ENCODE measurements at places on chromosomes 1 and 21.

DNA sequence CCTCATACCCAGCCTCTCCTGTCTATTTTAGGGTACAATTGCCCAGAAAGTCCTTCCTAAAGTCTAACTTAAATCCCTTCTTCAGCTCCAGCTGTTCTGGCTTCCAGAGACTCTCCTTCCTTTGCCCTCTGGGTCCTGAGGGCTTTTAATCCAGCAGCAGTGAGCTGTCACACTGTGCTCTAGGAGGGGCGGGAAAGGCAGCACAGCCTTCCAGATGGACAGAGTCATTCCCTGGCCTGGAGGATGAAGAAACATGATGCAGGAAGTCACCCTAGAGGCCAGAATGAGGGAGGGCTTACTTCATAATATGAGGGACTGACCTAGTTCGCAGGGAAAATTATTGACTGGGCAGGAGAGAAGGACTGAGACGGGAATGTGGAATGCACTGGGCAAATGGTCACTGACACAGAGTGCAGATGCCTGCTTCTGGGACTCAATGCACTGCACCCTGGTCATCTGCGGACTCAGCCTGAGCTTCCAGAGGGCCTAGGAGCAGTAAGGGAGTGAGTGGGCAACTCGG is 1.3 kb downstream of the SH2D2A start:
- DNase-seq, result peak; percentile 83

GRCh38 chr1:117810553-117810952 is 118.9 kb downstream of the GDAP2 start:
- DNase-seq, result no peak

GRCh38 chr1:71738256-71738655 is 544.1 kb downstream of the NEGR1 start:
- DNase-seq, result no peak

- DNase-seq, result no peak
Measured at GRCh38 chr1:182270731-182271130, 120.9 kb downstream of the GLUL start.

GRCh38 chr1:50783286-50783685 is 176.8 kb downstream of the FAF1 start:
- DNase-seq, result no peak

GRCh38 chr1:186785503-186785902 is 43.2 kb upstream of the PLA2G4A start:
- no peak for DNase-seq

DNA sequence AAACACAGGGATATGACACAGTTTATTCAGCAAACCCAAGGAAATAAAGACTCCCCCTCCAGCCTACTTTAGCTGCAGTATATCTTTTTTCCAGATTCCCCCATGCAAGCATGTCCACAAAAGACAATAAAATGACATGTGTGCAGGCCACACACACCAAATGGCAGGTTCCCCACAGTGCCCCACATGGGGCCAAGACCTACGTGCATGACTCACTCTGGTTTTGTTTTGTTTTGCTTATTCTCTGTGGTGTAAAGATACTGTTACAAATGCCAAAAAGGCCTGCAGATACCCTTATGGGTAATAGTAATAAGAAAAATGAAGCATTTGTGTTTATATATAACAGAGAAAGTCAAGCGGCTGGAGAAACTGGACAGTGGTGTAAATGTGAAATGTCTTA is 71.6 kb downstream of the RD3 start:
- DNase-seq, result no peak

DNA sequence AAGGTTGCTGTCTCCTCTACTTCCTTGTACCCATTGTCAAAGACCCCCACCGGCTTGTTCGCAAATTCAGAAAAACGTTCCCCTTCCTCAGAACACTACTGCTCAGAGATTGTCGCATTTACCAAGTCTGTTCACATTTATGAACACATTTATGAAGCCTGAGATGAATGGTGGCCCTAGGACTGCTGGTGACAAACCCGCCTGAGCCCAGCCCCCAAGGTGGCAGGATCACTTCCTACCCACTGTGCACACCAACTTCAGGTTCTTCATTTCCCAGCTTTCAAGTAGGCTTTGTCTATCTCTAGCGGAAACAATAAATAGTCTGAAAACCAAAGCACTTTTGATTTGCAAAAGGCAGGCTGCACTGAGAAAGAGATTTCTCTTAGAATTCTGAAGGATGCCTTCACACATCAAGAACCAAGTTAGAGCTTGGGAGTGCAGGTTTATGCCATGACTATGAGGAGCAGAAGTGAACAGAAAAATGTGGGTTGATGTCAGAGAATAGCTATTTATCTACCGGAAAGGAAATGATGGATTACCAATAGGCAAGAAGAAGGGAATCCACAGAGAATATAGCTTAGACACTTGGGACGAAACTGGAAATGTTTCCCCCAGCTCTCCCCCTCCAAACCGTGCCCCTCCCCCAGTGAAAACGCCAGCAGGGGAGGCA is 200.5 kb downstream of the TOMM20 start:
- no peak for DNase-seq

DNA sequence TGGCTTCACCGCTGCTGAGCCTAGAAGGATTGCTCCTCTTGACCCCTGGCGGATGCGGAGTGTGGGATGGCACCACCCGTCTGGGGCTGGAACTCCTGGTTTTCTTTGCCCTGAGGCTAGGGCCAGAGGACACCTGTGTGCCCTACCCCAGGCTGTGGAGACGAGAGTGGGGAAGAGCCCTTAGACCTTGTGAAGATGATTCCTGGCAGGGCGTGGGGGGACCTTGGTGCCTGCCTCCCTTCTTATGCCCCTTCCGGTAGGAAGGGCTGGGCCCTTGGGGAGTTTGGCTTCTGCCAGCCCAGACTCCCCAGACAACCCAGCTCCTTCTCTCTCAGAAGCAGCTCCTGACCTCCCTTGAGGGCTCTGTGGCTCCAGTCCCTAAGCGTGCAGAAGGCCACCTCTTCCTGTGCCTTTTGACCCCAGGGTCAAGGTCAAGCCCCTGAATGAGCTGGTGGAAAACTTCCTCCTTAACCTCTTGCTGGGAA is 891 bp downstream of the RPS6KA1 start:
- no peak for DNase-seq

DNA sequence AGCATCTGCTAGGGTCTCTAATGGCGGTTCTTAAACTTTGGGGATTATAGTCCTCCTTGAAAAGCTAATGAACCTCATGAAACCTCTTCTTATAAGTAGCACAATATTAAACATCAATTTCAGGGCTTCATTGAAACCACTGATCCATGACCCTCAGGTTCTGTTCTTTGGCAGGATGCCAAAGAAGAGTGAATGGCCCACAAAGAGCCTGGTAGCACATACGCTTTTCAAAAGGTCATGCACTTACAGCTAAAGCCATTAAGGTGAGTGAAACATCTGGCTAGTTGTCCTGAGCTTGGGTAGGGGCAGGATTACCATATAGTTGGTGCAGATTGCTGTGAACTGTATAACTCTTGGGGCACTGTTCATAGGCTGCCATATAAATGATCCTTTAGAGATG is 42.3 kb downstream of the MDM4 start:
- no peak for DNase-seq

DNA sequence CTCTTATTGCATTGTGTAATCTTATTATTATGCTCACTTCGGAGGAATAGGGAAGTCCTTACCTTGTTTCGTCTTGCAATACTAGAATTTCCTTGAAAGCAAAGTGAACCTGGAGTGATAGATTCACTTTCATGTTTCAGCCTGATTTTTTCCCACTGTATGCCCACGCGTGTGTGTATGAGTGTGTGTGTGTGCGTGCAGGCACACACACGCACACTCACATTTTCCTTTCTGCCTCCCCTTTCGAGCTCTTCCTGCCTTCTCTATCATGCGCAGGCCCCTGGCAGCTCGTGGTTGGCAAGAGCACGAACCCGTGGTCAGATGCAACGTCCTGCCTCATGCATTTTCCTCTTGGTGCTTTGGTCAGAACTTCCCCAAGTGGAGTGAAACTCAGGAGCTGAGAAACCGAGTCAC is at the start of gene GCSAML:
TSS of gene GCSAML (plus strand) at position 366 of the 414 bp plus-strand sequence. CDS start 58 bp downstream, outside the sequence.
- no peak for DNase-seq

- DNase-seq, result peak; percentile 80
Measured at GRCh38 chr1:151371370-151372057, 991 bp downstream of the SELENBP1 start.

DNA sequence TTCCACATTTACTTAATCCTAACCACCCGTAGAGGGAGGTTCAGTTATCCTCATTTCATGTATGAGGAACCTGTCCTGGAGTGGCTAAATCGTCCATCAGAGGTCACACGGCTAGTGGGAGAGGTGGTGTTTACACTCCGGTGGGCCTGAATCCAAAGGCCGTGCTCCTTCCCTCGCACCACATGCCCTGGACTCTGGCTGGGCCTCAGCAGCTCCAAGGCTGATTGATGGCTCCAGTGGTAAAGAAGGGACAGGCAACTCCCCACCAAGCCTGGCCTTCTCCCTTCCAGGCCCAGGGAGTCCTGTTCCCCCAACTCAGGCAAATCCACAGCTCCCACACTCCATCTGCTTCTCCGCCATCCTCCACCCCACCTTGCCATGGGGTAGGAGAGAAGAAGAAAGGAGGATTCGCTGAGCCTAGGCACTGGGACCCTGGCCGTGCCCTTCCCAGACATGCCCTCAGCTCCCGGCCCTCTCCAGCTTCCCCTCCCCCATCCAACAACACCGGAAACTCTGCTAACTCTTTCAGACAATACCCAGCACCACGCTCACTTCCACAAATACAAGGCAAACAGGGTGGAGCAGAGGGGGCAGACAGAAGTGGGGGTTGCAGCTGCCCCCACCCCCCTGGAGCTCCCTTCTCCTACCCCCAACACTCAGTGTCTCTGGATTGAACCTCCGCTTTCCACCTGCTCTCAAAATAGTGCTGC is 10.9 kb downstream of the ARHGEF2 start:
- no peak for DNase-seq

- DNase-seq, result no peak
Measured at GRCh38 chr21:28761674-28762356, 230.9 kb downstream of the LTN1 start.

DNA sequence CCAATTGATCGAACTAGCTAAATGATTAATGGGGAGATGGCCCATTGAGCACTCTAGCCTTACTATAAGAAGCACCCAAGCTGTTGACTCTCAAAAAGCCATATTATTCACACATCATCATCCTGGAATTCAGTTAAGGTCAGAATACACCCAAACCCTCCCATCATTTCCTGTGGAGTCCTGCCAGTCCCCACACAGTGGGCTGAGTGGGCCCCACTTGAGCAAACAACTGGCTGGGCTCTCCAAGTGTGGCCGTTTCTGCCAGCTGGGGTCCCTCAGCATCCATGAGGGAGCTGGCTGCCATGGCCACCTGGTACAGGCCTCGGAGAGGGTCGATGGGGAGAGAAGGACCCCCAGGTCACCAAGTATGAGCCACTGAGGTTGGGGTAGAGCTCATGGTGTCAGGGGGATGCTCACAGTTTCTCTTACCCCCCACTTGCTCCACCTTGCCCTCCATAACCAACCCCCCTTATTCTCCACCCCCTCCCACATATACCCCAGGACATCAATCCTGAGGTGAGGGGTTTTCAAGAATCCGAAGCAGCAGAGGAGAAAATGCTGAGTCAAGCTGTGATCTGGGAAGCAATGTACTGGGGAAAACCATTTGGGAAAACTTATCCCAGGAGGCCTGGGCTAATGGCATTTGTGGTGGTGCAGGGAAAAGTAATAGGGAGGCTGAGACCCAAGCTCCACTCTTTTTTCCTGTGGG is 60.3 kb downstream of the UBE2T start:
- DNase-seq, result peak; percentile 44

DNA sequence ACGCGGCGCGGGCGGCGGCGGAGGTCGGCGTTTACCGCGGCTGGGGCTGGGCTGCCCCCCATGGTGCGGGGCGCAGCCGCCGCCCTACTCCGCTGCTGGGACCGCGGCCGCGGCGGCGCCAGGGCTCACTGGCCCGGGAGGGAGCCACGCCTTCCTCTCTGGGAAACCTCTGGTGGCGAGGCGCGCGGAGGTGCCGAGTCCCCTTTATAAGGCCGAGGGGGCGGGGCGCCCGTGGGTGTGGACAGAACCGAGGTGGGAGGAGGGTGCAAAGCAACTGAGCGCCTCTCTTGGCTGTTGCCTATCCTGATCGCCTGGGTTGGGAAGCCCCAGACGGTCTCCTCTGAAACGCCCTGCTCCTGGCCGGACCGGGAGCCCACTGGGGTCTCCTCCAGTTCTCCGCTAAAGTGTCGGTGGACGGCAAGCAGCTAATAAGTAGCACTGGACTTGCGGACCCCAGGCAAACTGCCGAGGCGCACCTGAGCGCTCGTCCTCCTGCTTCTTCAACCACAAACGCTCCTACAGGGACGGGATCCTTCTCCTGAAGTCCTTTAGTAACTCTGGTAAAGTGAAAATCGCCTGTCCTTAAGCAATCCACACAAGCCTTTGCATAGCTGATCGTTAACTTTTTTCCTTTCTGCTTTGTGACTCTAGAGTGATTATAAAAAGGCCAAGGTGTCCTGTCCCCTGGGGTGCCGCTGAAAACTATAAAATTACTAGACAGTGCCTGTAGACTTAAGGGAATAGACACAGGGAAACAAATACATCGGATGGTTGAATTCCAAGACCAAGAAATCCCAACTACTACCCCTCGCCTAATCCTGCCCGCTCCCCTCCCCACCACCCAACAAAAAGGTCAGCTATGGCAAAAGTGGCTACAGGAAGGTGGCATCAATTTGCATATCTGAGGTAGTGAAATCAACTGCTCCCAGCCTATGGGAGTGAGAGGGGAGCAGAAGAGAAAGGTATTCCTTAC is at the start of gene PTGER3:
TSS of gene PTGER3 (minus strand) at position 182 of the 973 bp plus-strand sequence. CDS start 239 bp downstream, outside the sequence.
- DNase-seq, result peak; percentile 36

- peak; percentile 92 for DNase-seq
Measured at GRCh38 chr1:2985067-2985561, 36.2 kb upstream of the ACTRT2 start.

DNA sequence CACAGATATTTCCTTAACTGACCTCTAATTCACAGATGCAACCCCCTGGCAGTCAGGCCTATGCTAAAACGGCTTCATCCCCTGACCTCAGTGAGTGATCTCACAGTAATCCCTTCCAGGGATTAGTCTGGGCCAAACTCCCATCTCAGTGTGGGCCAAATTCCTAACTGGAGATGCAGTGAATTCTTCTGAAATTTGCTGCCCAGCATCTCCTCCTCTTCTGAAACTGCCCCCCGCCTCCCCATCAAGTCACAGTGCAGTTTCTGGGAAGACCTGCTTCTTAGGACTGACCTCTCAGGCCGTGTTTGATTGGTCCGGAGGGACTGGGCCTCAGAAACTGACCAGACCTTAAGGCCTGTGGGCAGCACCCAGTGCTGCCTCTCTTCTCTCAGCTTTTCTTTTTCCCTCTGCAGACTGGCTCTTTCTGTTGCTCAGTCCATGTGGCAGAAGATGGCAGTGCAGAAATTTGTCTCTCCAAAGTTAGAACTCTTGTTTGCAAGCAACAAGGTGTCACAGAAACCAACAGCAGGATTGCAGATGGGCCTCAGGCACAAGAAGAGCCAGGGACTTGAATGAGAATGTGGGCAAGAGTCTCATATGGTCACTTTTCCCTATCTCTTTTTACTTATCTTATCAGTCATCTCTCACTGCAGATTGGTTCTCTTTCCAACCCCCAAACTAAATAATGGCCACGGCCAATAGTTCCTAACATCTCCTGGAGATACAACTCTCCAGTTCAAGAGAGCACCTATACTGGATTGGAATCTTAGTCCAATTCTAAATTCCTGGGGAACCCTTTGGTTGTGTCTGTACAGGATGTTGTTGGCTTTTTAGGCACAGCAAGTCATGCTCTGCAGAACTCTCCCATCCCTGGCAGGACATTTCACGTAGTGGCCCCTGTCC is 95.5 kb upstream of the RALGPS2 start:
- DNase-seq, result peak; percentile 52

- DNase-seq, result peak; percentile 75
Measured at GRCh38 chr1:28668956-28669723, 556 bp downstream of the GMEB1 start.

GRCh38 chr21:38479641-38480525 is 18.4 kb downstream of the ERG start:
- no peak for DNase-seq

Measured in right hindlimb (tissue), 1 donor.